AG09319 (cell line): ENCODE measurements at places on chromosomes 5 and 9.

GRCh38 chr5:124074500-124074899 lies 562.5 kb downstream of the CSNK1G3 start:
- no peak for DNase-seq

GRCh38 chr9:81566074-81566698 lies 123.2 kb downstream of the TLE1 start:
- DNase-seq: no peak

- no peak for DNase-seq
Observed at GRCh38 chr5:38756068-38756467, 89.7 kb upstream of the OSMR start.

GRCh38 chr5:96933764-96934707 lies 1.8 kb upstream of the LNPEP start:
- DNase-seq: no peak

DNA sequence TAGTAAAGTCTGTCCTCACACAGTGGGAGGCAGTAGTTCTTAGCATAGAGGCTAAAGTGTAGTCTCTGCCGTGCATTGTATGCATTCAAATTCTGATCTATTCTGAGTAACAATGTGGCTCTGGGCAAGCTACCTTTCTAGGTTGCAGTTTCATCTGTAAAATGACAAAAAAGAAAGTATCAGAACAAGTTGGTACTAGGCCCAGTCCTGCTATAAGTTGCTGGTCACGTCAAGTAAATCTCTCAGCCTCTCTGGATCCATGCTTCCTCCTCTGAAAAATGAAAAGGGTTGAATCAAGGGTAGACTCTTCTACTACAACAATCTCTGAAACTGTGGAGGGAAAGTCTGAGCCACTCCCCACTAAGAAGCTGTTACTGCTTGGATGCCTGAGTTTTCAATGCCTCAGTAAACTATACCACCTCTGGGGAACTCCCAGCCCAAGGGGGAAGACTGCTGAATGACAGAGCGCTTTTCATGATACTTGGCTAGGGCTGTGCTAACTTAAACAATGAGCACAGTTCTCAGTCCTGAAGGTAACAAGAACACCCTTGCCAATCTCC lies 34.5 kb upstream of the SPARC start:
- DNase-seq: no peak

GRCh38 chr5:146048994-146049703 lies 56.2 kb downstream of the PLAC8L1 start:
- peak; percentile 44 for DNase-seq

GRCh38 chr5:2430606-2431005 lies 320.9 kb downstream of the IRX2 start:
- DNase-seq: no peak

DNA sequence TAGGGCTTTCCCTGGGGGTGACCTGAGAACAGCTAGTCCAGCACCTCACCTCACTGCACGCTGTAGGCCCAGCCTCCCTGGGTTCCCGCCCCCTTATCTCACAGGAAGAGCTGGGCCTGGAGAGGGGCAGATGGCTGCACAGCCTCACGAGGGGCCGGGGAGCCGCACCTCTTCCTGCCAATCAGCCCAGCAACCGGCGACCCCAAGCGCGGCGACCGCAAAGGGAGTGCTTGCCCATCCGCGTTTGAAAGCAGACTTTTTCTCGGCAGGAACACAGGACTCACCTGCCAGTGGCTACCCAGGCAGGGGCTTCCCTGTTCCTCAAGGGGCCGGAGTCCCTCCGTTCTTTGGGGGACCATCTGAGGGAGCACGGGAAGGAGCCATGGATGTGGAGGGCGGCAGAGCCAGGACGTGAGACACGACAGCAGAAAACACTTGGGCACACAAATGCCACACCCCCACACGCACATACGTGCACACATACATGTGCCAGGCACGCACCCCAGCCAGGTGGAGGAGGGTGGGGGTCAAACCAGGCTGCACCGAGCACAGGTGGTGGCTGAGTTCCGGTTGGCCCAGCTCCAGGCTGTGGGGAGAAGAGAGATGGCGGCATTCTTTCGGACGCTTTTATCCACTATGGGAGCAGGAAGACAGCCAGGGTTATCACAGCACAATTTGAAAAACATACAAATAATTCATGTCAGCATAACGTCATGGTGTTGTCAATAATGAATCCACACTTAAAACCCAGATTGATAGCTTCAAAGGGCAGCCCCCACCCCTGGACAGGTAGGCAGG lies 11.3 kb downstream of the TMEM250 start:
- no peak for DNase-seq

- no peak for DNase-seq
Observed at GRCh38 chr5:89582768-89583339, 699.9 kb upstream of the MEF2C start.

DNA sequence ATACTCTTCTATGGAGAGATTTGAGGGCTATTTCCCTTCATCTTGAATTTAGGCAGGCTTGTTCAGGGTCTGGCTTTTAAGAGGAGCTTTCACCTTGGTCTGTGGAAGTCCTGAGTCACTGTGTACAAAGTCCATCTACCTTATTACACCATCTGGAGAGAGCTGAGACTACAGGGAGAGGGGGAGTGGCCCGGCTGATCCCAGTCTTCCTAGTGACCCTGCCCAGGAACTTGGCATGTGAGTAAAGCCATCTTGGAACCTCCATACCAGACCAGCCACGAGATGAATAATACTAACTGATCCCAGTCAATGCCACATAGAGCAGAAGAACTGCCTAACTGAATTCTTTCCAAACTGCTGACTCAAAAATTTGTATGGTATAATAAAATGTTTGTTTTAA lies 8.4 kb upstream of the IL6ST start:
- no peak for DNase-seq

DNA sequence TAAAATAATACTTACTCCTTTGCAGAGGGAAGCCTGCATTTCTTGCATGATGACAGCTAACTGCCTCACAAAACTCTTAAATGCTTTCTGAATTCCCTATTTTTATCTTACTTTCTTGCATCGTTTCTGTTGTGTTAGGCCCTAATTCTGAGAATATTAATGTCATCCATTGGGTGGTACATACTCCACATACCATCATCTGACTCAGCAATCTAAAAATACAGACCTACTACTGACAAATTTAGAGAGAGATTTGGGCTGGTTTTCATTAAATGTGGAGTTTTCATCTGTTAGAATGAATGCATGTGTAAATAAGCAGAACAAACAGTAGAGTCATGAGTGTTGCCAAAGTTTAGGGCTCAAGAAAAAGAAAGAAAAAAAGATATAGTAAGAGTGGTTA lies 26.5 kb upstream of the KCNN2 start:
- no peak for DNase-seq

DNA sequence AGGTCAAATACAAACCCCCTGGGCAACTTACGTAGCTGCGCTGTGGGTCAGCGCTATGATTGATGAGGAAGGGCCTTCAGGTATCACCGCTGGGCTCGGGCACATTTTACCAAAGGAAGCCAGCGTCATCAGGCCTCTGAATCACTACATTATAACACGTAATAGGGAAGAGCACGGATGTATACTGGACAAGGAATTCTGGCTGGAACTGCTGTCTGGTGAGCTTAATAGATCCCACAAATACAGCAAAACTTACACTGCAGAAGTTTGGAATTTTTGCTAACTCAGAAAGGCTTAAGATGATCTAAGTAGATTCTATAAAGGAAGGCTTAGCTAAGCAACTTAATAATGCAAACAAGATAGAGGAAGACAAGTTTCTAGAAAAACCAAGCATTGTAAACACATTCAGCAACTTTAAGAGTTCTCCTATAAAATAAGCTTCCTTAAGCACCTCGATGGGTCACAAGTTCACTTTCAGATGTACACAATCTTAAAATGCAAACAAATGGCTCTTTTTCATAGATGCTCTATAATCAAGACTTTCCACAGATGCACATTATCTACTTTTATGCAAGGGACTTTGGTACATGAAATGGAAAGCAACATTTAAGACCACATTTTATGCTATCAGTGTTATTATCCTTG lies 360.1 kb upstream of the PANK3 start:
- no peak for DNase-seq

GRCh38 chr9:126763130-126763764 lies 41.6 kb upstream of the ZBTB43 start:
- DNase-seq: no peak

GRCh38 chr5:147831465-147831864 lies at the start of gene SPINK1:
Gene SPINK1, minus strand, starts transcription at chr5:147831671. Its CDS starts 94 bp downstream, at chr5:147831577.
- no peak for DNase-seq

DNA sequence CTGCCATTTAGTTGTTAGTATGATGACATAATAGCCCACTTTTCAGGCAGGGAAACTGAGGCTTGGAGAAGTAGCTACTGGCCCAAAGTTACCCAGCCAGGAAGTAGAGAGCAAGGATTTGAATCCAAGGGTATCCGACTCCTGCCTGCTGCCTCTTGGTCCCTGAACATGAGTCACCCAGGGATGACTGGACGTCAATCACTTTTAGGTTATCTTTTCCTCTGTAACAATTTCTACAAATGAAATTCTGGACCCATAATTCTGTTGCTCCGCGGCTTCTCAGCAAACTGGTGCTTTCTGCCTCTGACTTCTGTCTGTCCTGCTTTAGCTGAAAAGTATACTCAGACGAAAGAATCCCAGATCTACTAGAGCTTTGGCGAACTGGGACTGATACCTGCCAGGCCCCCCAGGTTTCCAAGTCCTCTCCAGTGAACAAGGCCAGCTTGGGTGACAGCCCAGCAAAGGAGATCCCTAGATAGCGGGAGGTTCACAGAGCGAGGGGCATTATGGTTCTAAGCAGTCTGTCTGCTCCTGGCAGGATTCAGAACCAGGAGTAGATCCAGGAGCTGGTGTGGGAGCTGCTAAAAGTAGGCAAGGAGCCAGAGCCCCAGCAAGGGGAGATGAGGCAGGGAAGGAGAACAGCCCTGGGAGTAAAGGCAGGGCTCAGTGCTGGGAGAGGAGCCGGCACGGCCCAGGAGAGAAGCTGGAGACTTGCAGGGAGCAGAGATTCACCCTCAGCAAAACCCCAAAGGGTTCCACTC lies 20.6 kb downstream of the OLFML2A start:
- DNase-seq: no peak

DNA sequence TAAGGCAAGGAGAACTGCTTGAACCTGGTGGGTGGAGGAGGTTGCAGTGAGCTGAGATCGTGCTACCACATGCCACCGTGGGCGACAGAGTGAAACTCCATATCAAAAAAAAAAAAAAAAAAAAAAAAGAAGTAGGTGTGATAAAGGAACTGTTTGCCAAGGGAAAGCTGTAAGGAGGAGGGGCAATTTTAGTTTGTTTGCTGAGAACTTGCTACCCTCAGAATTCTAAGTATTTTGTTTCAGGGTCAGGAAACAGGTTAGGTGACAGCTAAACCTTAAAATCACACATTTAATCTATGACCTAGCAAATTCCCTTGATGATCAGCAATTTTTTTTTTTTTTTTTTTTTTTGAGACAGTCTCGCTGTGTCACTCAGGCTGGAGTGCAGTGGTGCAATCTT lies 7.2 kb upstream of the ARRDC3 start:
- no peak for DNase-seq

- no peak for DNase-seq
Observed at GRCh38 chr5:180160789-180161188, 48.2 kb downstream of the RASGEF1C start.

GRCh38 chr5:129496421-129496820 lies 36.3 kb downstream of the ADAMTS19 start:
- DNase-seq: no peak

- no peak for DNase-seq
Observed at GRCh38 chr9:7315746-7316145, 483.8 kb downstream of the DMAC1 start.

GRCh38 chr9:33415501-33416038 lies 13.2 kb upstream of the AQP7 start:
- DNase-seq: no peak

GRCh38 chr5:122022966-122023365 lies 55.1 kb downstream of the LOX start:
- DNase-seq: no peak

DNA sequence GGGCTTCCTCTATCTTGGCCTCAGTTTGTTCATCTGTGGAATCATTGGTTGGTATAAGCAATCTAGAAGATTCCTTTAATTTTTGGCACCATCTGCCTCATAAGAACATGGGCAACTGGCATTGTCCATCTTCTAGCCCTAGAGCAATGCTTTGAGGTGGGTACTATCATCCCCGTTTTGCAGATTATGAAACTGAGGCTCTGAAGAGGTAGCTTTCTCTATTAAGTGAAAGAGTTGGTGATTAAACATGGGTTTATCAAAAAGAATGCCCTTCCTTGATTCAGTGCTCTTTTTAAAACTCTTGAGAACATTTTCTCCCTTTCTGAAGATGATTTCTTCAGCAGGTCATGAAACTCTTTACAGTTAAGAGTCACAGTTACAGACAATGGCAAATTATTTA lies 42.4 kb upstream of the TGFBR1 start:
- DNase-seq: no peak

- DNase-seq: peak; percentile 38
Observed at GRCh38 chr5:7745882-7746610, 104.9 kb downstream of the CFAP90 start.

DNA sequence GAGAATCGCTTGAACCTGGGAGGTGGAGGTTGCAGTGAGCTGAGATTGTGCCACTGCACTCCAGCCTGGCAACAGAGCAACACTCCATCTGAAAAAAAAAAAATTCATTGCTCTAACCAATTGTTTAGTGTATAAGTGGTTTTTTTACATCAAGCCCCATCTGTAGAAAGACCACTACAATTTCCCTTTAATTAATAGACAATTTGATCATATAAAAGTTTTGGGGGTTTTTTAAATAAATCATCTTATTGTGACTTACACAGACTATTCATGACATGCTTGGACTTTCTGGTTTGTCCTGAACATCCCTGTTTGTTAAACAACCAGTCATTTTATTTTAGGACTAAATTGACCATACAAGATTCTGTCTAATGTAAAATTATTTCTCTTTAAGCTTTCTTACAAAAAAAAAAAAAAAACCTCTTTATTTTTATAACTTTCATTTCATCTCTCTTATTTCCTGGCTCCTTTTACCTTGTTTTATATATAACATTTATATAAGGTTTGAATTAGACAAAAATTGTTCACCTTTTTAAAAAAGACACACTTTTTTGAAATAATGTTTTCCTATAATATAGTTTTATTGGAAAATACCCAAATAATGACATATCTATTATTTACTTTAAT lies 9.8 kb upstream of the FANCC start:
- no peak for DNase-seq
